Occipital lobe (tissue), 3 donors: ENCODE measurements at places on chromosomes 7 and 10.

- DNase-seq, result no peak
These were observed 12.7 kb downstream of the FBH1 start for GRCh38 chr10:5902511-5903274.

- DNase-seq, result no peak
These were observed 186.8 kb downstream of the PARD3 start for GRCh38 chr10:34628174-34628796.

GRCh38 chr10:61098966-61099365 lies 155.0 kb upstream of the RHOBTB1 start:
- DNase-seq, result no peak

GRCh38 chr7:23532490-23533237 lies 883 bp upstream of the TRA2A start:
- DNase-seq, result no peak

DNA sequence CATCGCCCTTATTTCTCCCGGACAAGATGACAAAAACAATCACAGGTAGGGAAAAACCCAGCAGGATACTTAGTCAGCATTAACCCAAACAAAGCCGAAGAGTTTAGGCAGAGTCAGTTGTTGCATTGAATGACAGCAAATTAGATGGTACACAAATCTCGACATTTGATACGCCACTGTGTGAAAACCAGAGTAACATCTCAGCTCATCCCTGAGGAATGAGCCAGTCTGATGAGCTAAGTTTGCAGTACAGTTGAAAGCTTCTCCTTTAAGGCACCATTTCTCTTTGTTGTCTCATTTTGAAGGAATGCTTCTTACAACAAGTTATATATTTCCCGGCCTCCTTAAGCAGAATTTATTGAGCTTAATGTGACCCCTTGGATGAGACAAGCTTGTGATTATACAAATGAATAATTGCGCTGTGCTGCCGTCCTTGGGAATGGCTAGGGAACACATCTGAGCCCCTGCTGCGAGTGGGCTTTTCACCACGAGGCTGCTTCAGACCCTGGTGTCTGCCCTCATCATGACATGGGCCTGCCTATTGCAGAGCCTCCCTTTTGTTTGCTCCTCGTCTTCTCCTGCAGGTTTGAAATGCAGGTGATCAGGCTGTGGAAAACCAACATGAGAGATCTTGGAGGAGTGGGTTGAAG lies 137.3 kb downstream of the CELF2 start:
- no peak for DNase-seq

DNA sequence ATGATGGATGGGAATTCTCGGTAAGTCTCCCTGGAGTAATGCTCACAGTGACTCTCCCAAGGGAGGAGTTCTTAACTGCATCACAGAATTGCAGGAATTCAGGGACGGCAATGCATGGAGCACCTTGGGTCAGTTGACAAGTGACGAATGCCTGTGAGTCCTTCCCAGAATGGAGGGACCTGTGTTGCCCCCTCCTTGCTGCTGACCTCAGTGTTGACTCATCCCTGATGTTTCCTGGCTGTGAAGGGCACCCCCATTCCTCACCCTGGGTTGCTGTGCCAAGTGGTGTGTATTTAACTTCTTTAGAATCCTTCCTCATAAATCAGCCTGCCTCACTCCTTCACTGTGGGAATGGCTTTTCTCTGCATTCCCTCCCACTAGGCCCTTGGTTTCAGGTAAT lies 98.9 kb downstream of the LRMDA start:
- no peak for DNase-seq

- no peak for DNase-seq
These were observed 107.8 kb downstream of the TBXAS1 start for GRCh38 chr7:139936760-139937310.

GRCh38 chr10:113084031-113084430 lies 134.0 kb downstream of the TCF7L2 start:
- DNase-seq, result no peak

GRCh38 chr7:68031180-68031943 lies 1034.7 kb downstream of the TYW1 start:
- no peak for DNase-seq

- no peak for DNase-seq
These were observed 47.7 kb downstream of the MINPP1 start for GRCh38 chr10:87552248-87552929.

GRCh38 chr10:62709200-62709599 lies 95.3 kb upstream of the ADO start:
- DNase-seq, result no peak

GRCh38 chr7:131109759-131110296 lies 217.8 kb upstream of the MKLN1 start:
- DNase-seq, result peak; percentile 80

DNA sequence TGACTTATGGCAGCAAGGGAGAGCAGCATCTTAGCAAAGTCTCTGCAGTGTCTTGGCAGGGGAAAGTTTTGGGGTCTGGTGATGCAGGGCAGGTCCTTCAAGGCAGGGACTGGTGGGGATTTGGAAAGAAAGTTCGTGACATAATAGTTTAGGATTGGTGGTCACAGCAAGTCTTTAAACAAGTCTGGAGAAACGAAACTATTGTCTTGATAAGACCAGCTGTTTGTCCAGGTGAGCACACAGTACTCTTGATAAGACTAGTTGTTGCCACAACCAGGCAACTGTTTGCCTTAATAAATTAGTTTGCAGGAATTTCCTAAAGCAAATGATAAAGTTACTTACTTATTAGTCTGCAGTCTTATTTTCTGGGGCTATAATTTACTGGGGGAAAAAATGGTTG lies 136.1 kb downstream of the AKR1D1 start:
- DNase-seq, result no peak

DNA sequence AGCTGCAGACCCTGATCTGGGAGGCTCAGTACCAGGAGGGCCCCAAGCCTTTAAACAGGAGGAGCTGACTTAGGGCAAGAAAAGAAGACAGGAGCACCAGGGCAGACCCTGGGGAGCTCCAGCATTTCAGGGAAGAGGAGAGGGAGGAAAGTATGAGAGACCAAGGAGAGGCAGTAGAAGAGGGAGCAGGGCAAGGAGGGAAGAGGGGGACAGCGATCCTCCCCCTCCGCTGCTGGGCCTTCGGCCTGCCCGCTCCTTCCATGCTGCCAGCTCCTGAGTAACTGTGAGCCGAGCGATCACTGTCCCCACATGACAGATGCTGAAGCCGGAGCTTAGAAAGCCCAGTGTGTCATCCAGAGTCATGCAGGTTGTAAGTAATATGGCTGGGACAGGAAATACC lies 65.9 kb downstream of the ALOX5 start:
- DNase-seq, result no peak

GRCh38 chr10:6648894-6649720 lies 69.0 kb upstream of the PRKCQ start:
- DNase-seq, result no peak

- no peak for DNase-seq
These were observed 2.0 kb upstream of the PANK1 start for GRCh38 chr10:89646889-89647657.

- no peak for DNase-seq
These were observed 154.4 kb upstream of the SH2B2 start for GRCh38 chr7:102132209-102132752.

GRCh38 chr10:42999385-43000020 lies 77.4 kb upstream of the RET start:
- no peak for DNase-seq

- no peak for DNase-seq
These were observed 6.2 kb upstream of the ACHE start for GRCh38 chr7:100901921-100902332.

DNA sequence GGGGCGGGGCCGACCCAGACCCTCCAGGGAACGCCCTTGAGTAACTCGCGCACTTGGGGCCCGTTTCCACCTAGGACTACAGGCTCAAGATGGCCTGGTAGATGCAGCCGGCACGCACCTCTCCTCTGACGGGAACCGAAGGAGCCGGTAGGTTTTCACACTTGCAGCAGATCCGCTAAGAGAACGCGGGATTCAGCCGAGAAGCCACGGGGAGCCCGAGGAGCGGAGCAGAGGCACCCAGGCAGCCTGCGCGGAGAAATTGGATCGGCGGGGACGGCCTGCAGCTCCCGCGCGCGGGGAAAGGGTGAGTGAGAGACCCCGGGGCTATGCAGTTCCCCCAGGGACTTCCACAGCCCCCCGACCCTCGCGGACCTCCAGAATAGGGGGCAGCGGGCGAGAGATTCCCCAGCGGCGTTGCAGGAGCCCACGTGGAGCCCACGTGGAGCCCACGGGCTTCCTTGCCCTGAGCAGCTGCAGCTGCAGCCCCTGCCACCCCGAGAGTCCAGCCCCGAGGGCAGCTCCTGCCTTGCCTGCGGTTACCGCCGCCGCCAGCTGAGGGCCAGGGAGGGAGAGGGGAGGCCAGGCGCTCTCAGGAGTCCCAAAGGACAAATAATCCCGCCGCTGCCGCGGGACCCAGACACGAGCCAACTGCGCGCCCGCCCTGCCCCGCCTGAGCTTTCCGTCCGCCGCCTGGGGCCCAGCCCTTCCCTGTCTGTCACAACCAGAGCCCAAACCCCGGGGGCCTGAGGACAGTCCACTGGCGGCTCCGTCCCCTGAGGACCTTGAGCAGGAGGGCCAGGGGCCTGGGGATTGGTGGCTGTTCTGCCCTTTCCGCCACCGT lies 13.1 kb downstream of the IFT22 start:
- no peak for DNase-seq

GRCh38 chr10:76050291-76050625 lies 618.8 kb downstream of the LRMDA start:
- no peak for DNase-seq

DNA sequence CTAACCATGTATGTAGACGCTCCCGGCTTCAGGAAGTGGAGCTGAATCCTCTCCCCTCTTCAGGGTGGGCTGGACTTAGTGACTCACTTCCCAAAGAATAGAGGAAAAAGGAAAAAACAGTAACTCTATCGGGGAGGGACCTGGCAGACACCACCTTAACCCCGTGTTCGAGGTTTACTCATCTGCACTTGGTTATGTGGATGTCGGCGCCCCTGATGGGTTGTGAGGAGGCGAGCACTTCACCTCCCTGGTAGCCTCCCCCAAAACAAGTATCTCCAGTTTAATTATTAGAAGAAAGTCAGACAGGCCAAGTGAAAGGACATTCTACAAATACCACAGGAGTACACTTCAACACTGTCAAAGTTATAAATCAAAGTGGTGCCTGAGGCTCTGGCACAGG lies 559.7 kb downstream of the TCERG1L start:
- DNase-seq, result no peak

- no peak for DNase-seq
These were observed 108.2 kb downstream of the SKIDA1 start for GRCh38 chr10:21417172-21417712.

DNA sequence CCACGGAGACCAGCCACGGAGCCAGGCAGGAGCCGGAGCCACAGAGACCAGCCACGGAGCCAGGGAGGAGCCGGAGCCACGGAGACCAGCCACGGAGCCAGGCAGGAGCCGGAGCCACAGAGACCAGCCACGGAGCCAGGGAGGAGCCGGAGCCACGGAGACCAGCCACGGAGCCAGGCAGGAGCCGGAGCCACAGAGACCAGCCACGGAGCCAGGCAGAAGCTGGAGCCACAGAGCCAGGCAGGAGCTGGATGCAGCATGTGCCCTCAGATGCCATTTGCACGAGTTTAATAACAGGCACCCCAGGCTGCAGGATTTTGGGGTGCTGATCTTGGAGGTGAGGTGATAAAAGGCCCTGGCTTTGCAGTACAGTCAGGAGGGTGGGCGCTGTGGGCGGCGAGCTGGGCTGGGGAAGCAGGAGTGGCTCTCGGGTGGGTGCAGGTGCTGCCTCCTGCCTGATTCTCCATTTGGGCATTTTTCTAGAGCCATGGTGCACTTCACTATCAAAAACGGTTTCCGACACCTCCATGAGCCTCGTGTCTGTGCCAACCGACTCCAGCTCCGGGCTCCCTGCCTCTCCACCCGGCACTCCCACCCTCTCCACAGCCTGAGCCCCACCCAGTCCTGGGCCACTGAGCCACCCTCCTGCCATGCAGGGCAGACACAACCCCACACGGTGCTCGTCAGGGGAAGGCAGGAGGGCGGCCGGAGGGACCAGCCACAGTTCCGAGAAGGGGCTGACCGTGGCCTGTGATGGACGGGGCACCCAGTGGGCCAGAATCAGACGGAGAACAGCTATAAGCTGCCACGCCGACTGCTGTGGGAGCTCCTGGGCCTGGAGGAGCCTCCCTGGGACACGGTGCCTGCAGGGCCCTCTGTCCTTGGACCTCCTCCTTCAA lies 40.8 kb upstream of the NKX6-2 start:
- DNase-seq, result no peak

- DNase-seq, result peak; percentile 38
These were observed 251.0 kb downstream of the NSUN6 start for GRCh38 chr10:18400201-18400905.

DNA sequence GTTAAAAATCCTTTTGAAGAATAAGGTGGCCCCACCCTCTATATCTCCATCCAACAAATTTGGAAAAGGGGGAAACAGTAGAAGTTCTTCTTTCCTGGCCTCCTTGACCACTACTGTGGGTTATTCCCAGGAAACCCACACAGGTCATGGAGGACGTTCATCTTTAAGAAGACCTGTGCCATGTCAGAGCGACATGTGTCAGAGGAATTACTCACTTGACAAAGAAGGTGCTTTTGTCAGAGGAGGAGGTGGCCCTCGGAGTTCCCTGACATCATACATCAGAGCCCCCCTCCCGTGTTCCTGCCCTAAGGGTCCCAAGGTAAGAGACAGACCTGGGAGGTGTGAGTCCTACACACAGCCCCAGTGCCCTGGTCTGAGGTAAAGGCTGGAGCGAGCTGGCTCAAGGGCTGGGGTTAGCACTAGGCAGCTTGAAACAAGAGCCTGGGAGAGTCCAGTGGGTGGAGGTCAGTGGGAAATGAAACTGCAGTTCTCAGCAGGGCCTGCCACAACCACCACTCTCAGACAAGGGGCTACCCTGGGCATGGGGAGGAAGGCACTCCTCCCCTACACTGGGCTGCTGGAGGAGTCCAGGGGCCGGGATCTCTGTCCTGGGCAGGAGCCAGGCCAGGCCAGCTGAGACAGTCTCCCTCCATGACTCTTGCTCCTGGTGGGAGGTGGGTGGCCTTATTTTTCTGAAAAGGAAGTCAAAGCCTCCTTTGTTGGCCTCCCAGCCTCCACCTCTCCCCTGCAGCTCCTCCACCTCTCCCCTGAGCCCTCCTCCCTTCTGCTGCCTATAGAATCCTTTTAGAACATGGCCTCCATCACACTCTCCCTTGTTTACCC lies 21.8 kb upstream of the ZMIZ1 start:
- no peak for DNase-seq

DNA sequence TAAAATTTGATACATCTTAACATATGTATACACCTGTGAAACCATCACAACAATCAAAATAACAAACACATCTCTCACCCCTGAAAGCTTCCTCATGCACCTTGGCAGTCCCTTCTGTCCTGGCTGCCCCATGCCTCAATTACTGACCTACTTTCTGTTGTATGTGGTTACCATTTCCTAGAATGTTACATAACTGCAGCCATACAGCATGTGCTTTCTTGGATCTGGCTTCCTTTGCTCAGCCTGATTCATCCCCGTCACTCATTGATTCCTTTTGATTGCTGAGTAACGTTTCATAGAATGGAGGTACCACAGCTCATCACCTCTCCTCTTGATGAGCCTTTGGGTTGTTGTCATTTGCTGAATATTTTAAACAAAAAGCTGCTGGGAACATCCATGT lies 165.3 kb downstream of the CELF2 start:
- DNase-seq, result no peak

- DNase-seq, result no peak
These were observed 6.8 kb upstream of the HECW1 start for GRCh38 chr7:43105521-43106120.
